ENCODE measurements at places on chromosomes 13 and 19. TPM values are rescaled to one million over a fixed set of nuclear protein-coding genes. Genes with fewer than 3 reads are reported as not detected.

Gene MEF2B
- not detected for total RNA-seq

Gene ATP4B
- total RNA-seq: not detected

Gene CABP5
- total RNA-seq: not detected

Gene COL5A3
- total RNA-seq: 2.4 TPM

Gene AMH
- total RNA-seq: 0.18 TPM

Gene CNMD
- not detected for total RNA-seq

Gene SBK3
- not detected for total RNA-seq

Gene C1QTNF9B
- not detected for total RNA-seq

Gene KDM4B
- 24.5 TPM for total RNA-seq

Gene ALG5
- 36.6 TPM for total RNA-seq

Gene NCCRP1
- not detected for total RNA-seq

Gene ZNF579
- total RNA-seq: 4.4 TPM

Gene SYNGR4
- total RNA-seq: not detected

Gene MBD3L3
- not detected for total RNA-seq

Gene EDDM13
- 0.47 TPM for total RNA-seq

Gene PCDH8
- total RNA-seq: not detected

Gene SIGLECL1
- not detected for total RNA-seq

Gene SULT2B1
- not detected for total RNA-seq

Gene RDH8
- not detected for total RNA-seq

Gene MTUS2
- under 0.01 TPM for total RNA-seq

Gene FAM124A
- 1.9 TPM for total RNA-seq

Gene IGFL3
- total RNA-seq: not detected

Gene COX6B2
- total RNA-seq: not detected

Gene HSPB6
- total RNA-seq: 0.09 TPM

Gene ZNF442
- 1.8 TPM for total RNA-seq

Gene SWSAP1
- total RNA-seq: 0.72 TPM

Gene LGI4
- 0.09 TPM for total RNA-seq

Gene ZDHHC20
- 84.4 TPM for total RNA-seq

Gene WASF3
- 4.4 TPM for total RNA-seq

Gene CEBPA
- total RNA-seq: 0.18 TPM

Gene SIGLEC12
- not detected for total RNA-seq

Data from endothelial cell of coronary artery (primary cell).